Activated CD4-positive, CD25-positive, alpha-beta regulatory T cell treated with anti-CD3 and anti-CD28 coated beads, Interleukin-2, amount 50 U/mL, for 16 hours (primary cell): ENCODE measurements at places on chromosomes 7 and 10.

GRCh38 chr10:42646687-42647640, 8.6 kb upstream of the ZNF33B start:
- no peak for DNase-seq

DNA sequence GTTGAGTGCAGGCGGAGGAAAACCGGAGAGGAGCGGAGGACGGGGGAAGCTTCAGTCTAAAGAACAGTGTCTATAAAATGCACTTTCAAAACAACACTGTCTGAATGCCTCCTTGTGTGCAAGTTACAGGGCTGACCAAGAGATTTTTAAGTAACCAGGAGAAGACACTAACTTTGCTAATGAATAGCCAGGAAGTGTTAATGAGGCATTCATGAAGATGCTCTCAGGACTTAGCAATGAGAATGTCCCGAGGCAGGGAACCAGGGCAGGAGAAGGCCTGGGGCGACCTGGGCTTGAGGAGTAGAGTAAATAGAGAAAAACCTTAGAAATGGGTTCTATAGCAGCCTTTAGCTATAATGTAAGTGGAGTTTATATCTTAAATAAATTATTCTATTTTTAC, 312.1 kb downstream of the SKIDA1 start:
- DNase-seq: no peak

GRCh38 chr10:85642421-85643170, 724.0 kb downstream of the GRID1 start:
- no peak for DNase-seq

DNA sequence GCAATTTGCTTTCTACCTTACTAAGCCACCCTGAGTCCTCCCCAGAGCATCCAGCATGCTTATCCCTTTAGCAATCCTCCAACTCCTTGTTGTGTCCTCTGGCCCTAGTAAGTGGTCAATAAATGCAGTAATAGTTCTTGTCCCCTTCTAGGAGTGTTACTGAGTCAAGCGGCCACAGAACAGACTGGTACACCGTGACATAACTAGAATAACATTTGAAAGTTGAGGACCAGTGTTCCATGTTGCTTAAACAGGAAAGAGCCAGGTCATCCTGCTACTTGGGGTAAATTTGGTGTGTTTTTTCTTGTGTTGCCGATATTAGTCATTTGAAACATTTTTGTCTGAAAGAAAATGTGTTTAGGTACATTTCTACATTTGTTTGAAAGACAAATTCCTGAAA, 4.8 kb upstream of the CDK6 start:
- DNase-seq: no peak

- DNase-seq: no peak
Measured at GRCh38 chr7:116630357-116630756, 41.6 kb upstream of the MET start.

DNA sequence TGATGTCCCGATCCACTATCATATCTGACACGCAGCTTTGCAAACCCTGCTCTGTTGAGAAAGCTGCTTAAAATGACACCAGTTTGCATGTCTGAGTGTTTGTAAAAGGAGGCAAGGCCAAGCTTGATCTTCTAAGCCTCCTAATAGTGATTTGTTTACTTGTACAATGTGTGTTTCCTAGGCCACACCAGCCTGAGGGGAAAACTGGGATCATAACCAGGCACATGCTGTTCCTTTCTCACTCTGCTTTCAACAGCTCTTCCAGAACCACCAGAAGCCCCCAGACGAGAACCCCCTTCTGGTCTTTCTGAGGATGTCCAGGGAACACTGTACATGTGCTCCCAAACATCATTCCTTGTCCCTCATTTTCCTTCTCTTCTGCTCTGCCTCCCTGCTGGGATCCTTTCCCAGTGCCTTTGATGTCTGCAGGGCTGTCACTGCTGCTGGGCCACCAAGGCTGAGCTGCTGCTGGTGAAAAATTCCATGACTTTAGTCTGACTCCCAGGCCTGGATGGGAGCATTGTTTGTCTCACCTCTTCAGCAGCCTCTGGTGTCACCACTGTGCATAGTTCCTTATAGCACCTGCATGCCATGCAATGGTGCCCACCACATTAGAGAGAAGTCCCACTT, 4.0 kb upstream of the LGI1 start:
- no peak for DNase-seq

DNA sequence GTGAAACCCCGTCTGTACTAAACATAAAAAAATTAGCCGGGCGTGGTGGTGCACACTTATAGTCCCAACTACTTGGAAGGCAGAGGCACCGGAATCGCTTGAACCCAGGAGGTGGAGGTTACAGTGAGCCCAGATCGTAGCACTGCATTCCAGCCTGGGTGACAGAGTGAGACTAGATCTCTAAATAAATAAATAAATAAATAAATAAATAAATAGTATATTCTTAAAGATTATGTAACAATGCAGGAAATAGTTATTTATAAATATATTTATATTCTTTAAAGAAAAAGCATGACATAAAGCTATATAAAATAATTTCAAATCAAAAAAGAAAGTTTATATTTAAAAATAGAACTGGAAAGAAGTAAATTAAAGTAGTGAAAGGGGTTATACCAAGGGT, 76.4 kb downstream of the MBL2 start:
- DNase-seq: no peak

DNA sequence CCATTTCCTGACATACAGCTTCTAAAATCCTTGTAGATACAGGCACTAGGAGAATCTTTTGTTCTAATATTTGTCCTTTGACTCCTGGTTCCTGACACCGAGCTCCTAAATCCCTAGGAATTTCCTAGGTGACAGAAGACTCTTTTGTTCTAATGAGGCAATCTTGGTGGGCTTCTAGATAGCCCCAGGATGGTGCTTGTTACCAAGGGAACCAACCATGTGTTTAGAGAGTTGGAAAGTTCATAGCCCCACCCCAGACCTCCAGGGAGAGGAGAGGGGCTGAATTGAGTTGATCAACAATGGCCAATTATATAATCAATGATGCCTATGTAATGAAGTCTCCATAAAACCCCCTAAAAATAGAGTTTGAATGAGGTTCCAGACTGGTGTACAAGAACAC, 145.1 kb downstream of the JMJD1C start:
- DNase-seq: no peak

GRCh38 chr10:124707551-124707950, 36.6 kb downstream of the FAM53B start:
- DNase-seq: no peak

DNA sequence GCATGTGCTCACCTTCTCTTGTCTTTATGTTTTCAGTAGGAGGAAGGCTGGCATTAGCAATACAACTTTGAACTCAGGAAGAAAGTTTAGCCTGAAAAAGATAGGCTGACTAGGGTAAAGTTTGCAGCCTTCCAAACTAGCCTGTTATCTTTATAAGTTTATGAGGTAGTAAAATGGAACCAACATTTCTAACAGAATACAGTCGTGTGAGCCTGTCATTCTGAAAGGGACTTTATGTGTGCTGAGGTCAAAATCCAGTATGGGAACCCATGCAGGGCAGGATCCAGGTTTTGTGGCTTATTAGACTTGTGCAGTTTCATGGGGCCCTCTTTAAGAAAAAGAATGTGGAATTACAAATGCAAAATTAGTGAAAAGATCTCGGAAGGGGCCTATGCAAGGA, 201.0 kb upstream of the PRPS1L1 start:
- DNase-seq: no peak

DNA sequence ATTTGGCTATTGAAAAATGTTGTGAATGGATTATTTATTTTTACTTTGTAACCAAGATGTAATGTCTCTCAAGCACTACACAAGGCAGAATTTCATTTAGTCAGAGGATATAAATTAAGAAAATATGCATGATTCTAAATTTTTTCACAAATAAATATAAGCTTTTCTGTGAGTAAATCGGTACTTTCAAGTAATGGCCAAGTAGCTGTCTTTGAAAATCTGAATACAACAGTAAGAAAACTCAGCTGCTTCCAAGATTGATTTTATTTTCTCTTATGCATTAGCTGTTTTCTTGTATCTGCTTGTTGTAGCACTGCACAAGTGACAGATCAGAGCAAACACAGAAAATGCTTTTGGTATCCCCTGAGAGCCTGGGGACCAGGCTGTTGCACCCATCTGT, 998.5 kb upstream of the GHITM start:
- no peak for DNase-seq

GRCh38 chr10:7300384-7300971, 110.4 kb downstream of the SFMBT2 start:
- DNase-seq: no peak

DNA sequence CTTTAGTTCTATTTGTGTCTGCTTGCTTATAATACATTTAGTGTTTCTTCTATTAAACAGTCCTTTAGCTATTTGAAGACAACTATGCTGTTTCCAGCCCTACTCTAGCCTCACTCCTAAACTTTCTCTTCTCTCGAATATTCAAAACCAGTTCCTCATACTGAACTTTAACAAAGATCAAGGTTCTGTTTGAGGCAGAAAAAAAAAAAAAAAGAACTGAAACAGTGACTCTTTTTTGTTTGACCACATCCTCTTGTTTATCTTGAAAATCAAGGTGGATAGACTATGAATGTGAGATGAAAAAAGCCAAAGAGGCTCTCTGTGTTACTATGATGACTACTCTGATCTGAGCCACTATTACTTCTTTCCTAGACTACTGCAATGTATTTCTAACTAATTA, 154.3 kb downstream of the ZNF365 start:
- DNase-seq: no peak

GRCh38 chr10:14609178-14609577, 165.5 kb downstream of the FAM107B start:
- DNase-seq: no peak

- DNase-seq: no peak
Measured at GRCh38 chr7:31545549-31545948, 31.7 kb downstream of the ITPRID1 start.

GRCh38 chr7:152602962-152603361, 73.0 kb downstream of the XRCC2 start:
- DNase-seq: no peak

DNA sequence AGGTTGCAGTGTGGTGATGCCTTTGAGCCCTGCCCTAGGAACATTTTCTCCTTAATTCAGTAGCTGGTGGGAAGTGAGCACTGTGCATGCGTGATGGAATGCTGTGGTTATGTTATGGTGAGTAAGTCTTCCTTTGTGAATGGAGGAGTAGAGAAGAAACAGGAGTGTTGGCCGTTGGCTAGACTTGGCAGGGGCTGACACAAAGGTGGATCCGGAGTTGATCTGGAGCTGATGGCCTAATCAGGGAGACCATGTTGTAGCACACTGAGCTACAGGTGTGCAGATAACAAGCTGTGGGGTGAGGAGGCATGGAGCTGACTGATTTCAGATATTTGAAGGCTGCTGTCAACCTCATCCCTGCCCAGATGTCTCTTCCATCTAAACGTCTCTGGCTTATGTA, 122.3 kb downstream of the CNNM2 start:
- DNase-seq: no peak

DNA sequence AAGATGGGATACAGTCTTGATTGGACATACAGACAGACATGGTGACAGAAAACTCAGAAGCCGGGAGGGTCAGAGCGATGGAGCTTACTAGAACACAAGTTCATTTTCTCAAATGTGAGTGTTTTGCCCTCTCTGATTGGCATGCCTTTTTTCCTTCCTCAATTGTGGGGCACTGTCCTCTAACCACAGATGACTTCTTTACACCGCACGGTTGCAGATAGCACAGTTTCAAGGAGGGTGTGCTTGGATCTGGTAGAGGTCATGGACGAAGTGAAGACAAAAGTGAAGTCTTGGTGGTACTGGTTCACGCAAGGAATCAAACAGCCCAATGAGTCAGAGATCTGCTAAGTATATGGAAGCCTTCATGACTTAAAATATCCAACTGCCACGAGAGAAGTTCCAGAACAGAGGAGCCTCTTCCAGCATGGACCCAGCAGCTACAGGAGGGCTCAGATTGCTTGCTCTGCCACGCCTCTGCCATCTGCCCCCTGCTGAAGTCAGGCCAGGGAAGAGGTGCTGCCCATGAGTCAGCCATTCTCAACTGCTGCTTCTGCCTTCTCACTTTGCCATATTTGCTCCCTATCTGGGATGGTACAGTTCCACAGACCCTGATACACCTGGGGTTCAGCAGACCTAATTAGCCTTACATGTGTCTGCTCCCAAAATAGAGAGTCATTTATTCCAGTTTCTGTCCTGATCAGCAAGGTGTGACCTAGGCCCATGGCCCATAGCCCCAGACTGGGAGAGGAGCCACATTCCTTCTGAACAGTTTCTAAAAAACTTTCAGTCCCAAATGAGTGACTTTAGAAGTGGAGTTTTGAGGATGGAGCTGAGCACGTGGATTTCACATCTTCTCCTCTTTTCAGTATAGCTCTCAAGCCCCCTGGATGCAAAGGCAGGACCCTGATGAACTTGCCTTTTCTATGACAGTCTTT, 413.8 kb downstream of the KCNMA1 start:
- no peak for DNase-seq

DNA sequence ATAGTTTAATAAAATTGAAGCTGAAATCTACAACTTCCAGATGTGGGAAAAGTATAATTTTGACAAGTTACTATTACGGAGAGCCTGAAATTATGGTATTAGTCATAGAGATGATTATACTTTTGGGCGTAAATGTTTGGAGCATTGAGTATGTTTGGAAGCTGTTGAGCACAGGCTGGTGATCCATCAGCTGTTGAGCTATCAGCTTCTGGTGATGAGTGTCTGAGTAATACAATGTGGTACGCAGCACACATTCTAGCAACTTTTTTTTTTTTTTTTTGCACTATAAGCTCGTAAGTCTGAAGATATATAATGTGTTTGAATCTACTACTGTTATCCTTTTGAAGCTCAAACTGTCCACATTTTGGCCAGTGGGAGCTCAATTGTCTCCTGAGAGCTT, 123.4 kb downstream of the ATE1 start:
- no peak for DNase-seq

DNA sequence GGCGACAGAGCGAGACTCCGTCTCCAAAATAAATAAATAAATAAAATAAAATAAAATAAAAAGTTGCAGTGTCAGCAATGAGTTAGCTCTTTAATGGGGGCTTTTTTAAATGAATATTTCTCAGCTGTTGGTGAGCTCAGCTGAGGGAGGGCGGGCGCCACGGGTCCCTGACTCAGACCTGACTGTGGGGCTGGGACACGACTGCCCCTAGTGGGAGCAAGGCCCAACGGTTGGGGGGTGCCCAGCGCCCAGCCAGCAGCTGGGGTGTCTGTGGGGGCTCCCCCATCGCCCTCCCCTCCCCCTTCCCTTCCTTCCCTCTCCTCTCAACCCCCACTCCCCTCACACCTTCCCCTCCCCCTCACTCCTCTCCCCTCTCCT, 46.6 kb downstream of the PWWP2B start:
- no peak for DNase-seq

GRCh38 chr7:28723336-28723735, 234.8 kb downstream of the TRIL start:
- no peak for DNase-seq

DNA sequence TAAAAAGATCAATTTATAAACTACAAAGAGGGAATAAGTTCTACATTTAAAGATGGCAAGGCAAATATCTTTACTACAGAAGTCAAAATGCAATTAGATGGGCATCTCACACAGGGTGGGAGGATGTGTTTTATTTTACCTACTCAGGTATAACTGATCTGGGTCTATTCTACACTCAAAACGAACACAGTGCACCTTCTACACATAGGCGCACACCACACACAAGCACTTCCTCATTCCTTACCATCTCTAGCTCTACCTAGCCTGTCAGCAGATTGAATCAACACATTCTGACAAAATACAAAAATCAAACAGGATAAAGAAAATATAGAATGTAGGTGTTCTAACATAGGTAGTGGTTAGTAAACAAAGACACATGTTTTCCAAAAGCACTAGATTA, 64.8 kb downstream of the SGCE start:
- no peak for DNase-seq
